ENCODE measurements at places on chromosomes 7 and 10.

GRCh38 chr10:100653238-100653956 lies 92.0 kb upstream of the PAX2 start:
- no peak for DNase-seq

DNA sequence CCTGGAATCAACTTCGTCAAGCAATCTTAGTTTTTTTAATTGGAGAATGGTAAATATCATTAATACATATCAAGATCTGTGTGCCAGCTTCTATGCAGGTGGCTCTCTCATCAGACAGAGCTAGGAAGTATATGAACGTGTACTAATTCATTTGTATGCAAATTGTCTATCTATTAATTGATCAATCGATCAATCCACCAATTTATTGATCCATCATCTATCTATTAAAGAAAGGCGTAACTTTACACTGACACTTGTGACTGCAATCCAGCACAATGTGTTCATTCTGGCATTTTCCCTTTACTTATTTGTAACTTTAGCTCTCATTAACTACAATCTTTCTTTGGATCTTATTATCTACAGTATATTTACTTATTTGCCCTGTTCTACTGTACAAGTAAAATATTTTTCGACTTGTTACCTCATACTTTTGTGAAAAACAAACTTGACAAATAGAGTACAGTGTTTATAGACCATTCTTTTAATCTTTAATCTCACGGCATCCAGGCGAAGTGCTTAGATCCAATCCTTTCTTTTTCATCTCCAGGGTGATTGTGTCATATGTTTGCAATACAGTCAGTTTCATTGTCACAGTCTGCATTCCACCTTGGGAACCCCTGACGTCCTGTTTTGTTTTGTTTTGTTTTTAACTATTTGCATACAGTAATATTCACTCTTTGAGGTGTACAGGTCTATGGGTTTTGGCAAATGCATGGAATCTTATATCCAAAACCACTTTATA lies 22.0 kb upstream of the GHRHR start:
- DNase-seq = no peak

GRCh38 chr10:31062856-31063255 lies 31.2 kb upstream of the ZNF438 start:
- no peak for DNase-seq

DNA sequence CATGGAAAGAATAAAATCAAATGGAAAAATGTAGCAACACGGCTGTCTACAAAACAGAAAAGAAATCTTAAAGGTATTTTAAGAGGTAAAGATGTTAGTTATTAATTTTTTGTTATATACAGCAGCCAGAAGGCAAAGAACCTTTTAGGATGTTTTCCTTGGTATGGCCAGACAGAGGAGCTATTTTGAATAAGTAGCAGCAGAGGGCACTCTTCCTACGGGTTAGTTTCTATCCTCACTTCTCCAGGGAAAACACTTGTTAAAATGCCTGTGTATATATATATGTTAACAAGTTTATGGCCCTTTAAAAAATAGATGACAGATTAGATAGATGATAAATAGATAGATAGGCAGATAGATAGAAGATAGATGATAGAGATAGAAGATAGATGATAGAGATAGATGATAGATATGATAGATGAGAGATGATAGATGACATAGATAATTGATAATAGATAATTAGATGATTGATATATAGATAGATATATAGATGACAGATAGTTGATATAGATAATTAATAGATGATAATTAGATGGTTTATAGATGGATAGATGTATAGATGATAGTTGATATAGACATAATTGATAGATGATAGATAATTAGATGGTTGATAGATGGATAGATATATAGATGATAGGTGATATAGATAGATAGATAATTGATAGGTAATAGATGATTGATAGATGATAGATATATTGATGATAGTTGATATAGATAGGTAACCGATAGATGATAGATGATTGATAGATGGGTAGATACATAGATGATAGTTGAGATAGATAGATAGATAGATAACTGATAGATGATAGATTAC lies 57.8 kb upstream of the WIPF3 start:
- peak; percentile 9 for DNase-seq

DNA sequence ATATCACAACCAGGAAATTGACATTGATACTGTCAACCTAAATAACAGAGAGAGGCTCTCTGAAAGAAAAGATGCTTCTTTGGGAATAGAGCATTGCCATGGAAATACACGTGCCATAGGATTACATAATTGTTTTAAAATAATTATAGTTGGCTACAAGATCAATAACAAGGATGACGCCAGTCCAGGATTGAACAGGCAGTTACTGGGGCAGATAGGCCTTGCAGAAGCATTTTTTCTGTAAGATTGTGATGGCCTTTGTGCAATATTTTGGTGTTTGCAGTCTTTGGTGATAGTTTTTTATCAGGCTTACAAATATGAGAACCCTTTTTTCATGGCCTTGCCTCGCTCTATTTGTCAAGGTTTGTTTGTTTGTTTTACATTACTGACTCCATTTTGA lies 10.5 kb downstream of the ACADSB start:
- DNase-seq = no peak

GRCh38 chr7:133529861-133530260 lies 277.0 kb downstream of the EXOC4 start:
- no peak for DNase-seq

- no peak for DNase-seq
Measured at GRCh38 chr10:3781468-3782145, 3.4 kb downstream of the KLF6 start.

DNA sequence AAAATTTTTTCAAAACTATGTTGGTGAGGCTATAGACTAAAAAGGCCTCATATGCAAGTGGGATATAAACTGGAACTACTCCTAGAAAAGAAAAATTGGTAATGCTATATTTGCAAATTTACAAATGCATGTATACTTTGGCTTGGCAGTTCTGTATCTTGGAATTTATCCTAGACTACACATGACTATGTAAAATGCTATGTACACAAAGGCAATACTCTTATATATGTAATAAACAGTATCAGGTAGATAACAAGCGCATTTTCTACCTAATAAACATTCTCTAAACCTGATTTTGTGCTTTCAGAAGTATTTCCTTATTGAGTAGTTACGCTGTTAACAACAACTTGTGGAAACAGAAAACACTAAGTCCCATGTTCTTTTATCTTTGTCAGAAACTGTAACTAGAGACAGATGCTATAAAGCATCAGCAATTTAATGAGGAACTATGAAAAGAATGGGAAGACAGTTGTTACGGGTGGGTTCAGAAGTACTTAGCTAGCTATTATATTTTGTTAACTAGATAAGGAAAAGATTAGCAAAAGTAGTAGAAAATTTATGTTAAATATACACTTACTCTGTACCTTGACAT lies 107.8 kb downstream of the ARHGAP12 start:
- DNase-seq = no peak

- DNase-seq = no peak
Measured at GRCh38 chr7:111112439-111112838, 21.5 kb downstream of the LRRN3 start.

DNA sequence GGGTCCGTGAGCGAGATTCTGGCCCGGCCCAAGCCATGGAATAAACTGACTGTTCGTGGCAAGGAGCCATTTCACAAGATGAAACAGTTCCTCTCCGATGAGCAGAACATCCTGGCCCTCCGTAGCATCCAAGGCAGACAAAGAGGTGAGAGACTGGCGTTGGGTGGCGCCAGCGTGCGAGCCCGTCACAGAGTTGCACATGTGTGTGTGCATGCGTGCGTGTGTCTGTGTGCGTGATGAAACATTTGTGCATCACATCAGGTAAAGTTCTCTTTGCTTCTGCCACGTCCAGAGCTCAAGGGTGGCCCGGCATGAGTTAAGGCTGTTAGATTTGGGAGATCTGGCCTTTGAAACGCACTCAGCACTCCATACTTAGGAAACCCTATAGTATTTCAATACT lies 89.5 kb upstream of the SH2B2 start:
- DNase-seq = no peak

- no peak for DNase-seq
Measured at GRCh38 chr7:153385502-153385901, 626.0 kb downstream of the ACTR3B start.

DNA sequence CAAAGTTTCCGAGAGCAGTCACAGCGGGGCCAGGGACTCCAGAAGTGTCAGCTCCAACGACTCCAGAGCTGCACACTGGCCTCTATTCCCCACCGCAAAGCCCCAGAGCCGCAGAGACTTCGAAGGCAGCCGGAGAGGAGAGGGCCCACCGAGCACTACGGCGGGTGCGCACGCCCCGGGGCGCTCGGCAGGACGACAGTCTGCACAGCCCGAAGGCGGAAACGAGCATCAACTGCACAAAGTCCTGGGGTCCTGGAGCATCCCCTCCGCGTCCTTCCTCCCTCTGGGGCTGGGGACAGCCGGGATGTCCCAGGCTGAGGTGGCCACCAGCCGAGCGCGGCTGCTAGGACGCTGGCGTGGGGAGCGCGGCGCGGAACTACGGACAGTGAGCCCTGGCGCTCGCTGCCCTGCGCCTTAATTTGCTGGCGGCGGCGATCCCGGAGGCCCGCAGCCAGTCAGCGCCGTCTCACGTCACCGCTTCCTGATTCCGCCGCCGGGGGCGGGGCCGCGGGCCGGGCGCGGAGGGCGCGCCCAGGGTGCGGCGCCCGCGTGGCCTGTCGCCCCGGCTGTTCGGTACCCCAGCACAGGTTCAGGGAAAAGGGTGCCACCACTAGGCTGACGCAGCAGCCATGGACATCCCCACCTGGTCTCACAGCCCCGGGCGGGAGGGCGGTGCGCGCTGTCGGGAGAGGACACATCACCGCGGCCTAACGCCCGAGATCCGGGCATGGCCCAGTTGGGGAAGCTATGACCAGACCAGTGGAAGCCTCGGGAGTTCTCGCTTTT lies at the start of gene TBX20:
Gene TBX20, minus strand, starts transcription at position 391 of the 786 bp plus-strand sequence. CDS start 480 bp downstream, outside the sequence.
- DNase-seq = no peak
